Caki2 (cell line): ENCODE measurements at places on chromosomes 12 and 14. TPM values are rescaled to one million over a fixed set of nuclear protein-coding genes. Genes with fewer than 3 reads are reported as not detected.

DNA sequence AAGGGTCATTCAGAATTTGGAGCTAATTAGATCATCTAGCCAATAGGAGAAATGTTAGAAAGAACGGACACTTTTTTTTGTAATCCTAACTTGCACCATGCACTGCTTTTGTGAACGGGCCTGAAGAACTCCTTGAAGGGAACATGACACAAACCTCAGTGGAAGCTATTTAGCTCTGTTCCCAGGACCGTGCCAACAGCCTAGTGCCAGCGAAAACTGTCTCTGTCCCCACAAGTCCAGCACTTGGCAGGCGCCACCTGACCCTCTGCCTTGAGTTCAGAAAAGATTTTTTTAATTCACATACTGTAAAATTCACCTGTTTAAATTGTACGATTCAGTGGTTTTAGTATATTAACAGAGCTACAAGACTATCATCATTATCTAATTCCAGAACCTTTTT lies 31.3 kb upstream of the KCNA5 start:
- no peak for DNase-seq

DNA sequence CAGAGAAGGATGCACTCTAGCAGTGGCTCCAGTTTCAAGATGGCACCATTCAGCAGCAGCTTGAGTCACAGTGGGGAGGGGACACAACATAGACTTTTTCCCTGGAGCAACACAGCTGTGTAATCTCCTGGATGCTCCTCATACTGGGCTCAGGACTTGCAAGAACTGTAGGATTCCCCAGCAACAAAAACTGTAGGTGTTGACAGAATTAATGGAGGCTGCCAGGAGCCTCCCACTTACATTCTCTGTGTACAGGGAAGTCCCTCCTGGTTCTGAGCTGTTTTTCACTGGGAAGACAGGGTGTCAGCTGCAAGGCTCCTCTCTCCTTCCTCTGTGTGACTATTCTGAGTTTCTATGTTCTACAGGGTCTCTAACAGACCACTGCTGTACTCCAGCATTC lies 217.9 kb downstream of the KIF21A start:
- no peak for DNase-seq

DNA sequence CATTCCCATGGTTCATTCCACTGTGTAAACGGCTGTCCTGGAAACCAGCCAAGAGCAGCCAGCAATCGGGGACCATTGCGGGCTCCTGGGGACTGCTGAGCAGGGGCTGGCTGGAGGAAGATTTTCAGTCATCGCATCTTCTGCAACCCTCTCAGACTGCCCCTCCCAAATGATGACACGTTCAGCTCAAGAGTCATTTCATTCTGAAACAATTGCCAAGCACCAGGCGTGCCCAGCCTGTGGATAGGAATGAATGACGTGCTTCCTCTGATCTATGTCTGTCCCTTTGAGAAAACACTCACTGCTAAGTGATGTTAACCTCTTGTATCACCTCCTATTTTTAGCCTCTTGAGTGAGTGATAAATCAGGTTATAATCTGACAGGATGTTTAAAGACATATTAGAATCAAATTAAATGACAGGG lies 62.0 kb downstream of the NDUFA12 start:
- no peak for DNase-seq

Gene ADAM21
- not detected in 2 replicates for total RNA-seq

DNA sequence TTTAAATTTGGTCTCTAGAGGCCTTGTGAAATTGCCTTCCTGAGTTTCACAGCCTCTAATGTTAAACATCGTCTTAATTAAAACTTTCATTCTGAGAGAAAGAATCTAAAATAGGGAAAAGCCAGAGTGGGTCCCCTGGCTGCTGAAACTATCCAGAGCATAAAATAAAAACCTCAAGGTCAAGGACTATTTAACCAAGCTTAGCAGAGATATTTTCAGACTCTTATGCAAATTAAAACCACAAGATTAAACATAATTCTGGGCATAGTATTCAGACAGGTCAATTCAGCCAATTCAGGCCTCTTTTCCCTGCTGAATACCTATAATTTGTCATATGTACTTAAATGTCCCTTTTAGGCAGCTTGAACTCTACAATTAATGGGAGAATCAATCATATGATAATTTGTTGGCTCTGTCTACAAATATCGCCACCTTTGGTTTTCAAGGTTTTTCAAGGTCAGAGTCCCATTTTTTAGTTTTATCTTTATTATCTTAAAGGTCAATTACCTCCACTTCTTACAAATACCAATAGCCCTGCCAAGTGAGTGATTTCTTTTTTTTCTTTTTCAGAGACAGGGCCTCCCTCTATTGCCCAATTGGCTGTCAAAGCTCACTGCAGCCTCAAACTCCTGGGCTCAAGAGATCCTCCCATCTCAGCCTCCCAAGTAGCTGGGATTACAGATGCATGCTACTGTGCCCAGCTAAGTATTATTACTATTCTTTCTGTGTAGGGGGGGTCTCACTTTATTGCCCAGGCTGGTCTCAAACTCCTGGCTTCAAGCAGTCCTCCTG lies 257.1 kb downstream of the PHLDA1 start:
- no peak for DNase-seq

GRCh38 chr12:27305673-27306456 lies 26.8 kb upstream of the BMAL2 start:
- peak; percentile 29 for DNase-seq

DNA sequence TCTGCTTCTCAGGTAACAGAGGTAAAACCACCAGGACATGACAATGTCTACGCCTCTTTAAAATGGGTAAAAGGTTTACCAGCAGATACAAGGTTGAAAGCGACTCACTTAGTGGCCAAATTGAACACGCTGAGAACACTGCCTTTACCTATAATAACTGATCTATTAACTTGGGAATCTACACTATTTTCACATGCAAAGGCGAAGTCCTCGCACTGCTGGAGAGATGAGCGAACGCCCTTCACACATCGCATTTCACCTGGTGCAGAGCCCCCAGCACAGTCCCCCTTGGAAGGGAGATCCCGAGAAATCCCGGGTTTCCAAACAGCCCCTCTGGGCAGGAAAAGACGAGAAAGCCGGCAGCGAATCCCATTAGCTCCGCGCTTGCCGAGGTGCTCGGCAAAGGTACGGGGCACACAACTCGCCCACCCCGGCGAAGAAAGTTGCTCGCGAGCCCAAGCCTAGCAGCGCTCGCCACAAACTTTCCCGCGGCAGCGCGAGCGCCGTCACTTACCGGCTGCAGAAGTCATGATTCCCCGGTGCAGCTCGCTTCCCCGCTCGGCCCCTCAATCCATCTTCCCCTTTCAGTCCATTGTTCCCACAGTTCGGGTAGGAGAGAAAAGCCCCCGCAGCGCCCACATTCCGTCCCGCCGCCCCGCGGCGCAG lies 423 bp downstream of the FGD6 start:
- DNase-seq = peak; percentile 51

DNA sequence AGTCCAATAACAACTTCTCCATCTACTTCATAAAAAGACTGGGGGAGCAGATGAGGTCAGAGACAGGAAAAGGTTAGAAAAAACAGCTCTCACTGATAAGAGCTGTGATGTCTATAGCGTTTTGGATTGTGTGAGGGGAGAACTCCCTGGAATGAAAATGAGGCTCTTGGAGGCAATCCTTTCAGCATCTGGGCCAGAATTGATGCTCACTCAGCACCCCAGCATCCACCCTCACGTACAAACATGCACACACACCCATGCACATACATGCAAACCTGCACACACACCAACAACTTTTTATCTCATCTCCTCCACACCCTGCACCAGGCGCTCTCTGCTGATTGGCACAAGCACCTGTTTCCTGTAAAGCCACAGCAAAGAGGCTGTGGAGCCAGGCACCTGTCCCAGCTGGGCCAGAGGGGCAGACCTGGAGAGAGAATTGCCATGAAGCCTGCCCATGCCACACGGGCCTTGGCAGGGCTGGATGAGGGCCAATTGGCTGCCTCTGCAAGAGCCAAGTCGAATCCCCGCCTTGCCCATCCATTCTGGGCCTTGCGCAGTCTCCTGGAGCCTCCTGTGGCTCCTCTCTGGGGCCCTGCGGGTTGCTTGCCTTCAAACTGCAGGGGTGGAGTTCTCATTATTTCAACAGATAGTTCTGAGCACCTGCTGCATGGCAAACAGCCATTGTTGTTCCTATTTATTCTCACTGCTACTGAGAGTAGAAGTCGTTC lies 53.1 kb downstream of the SYNE3 start:
- DNase-seq = no peak

- DNase-seq = peak; percentile 69
These were observed 87.2 kb downstream of the PPM1H start for GRCh38 chr12:62847709-62848108.

Gene SPRYD4
- 1.7 and 3.0 TPM in 2 replicates for total RNA-seq

DNA sequence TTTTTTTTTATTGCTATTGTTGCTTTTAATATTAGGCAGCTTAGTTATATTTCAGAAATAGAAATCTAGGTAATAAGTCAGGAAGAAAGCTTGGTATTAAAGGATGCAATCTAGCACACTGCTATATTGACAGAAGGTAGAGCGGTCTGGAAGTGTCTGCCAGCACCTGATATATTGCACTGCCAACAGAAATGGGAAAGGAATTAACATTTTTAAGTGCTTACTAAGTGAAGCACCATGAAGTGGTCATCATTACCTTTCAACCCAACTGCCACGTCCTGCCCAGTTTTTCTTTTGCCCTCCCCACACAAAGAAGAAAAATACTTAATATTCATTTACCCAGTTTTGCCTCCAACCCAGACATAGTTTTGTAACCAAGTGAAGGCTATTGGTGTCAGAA lies 163.5 kb downstream of the KITLG start:
- no peak for DNase-seq

DNA sequence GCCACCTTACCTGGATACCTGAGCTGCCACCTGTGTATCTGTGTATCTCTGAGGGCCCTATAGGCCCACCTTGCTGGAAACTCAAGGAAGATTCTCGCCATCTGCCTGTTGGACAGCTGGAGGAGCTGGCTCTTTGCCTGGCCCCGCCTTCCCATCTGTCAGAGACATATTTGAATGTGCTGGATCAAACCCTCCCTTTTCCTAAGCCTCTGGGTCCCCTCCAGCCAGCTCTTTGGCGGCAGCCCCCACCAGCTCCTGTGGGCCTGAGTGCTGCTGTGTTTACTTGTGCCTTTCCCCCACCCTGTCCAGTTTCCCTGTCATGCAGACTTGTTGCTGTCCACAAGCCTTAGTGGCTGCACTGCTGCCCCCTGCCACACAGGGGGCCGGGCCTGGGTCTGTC lies 55.9 kb upstream of the SRSF5 start:
- DNase-seq = no peak

Gene DPY19L2
- 0.70 and 1.1 TPM in 2 replicates for total RNA-seq

DNA sequence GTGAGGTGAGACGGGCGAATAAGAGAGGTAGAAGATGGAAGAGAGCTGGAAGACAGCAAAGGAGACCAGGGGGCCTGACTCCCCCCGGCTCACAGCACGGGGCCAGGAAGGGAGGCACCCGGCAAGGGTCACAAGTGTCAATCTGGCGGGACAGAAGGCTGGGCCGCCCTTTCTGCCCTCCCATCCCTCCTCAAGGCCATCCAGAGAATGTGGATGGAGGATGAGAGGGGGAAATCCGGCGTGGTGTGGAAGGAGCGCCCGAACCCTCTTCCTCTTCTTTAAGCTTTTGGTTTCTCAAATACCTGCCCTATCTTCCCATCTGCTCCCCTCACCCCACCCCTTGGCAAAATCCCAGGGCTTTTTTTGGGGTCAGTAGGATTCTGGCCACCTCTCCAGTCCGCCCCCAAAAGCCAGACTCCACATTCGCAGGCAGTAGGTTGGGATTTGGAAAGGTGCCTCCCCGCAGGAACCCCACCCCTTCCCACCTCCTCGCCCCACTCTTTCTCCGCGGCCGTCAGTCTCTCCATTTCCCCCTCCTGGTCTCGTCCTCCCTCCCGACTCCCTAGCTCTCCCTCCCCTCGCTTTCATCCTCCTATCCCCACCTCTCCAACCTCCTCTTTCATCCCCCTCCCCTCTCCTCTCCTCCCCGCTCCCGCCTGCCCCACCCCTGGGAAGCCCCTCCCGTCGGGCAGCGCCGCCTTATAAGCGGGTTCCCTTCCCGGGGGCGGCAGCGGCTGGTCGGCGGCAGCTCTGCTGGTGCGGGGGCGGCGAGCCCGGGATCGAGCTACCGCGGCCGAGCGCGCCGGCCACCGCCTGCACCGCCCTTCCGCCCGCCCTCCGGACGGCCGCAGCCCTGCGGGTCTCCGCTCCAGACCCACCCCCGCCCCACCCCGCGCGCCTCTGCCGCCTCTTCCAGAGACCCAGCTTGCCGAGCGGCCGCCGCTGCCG lies at the start of gene PTMS:
TSS of gene PTMS (plus strand) at position 730 of the 948 bp plus-strand sequence. CDS start 343 bp downstream, outside the sequence.
- peak; percentile 89 for DNase-seq

- no peak for DNase-seq
These were observed 1053.6 kb upstream of the SEL1L start for GRCh38 chr14:82587226-82587625.

Gene FAM234B
- total RNA-seq = 2.5 and 6.7 TPM in 2 replicates

DNA sequence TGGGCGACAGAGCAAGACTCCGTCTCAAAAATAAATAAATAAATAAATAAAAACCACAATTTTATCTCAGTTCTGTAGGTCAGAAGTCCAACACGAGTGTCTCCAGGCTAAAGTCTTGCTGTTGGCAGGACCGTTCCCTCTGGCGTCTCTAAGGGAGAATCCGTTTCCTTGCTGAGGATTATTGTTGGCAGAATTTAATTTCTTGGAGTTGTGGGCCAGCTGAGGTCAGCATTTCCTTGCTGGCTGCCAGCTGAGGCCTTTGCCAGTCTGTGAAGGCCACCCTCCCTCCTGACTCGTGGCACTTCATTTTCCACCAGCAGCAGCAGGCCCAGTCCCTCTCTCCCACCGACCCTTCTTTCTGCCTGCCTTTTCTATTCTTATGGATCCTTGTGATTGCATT lies 17.2 kb downstream of the PSMC1 start:
- DNase-seq = no peak

GRCh38 chr12:101414533-101415119 lies 7.1 kb upstream of the ARL1 start:
- DNase-seq = peak; percentile 26

Gene KRT73
- total RNA-seq = 0.51 TPM in 1 of 2 replicates, not detected in the other

Gene TSPAN8
- total RNA-seq = 0.84 TPM in 1 of 2 replicates, not detected in the other

- DNase-seq = peak; percentile 45
These were observed 131.0 kb upstream of the NCOR2 start for GRCh38 chr12:124698211-124698997.
